SJCRH30 (cell line): ENCODE measurements at places on chromosomes 6 and 20.
A peak's percentile ranks its signal among the peaks of the same experiment; 100 is the strongest.

- no peak for DNase-seq
Measured at GRCh38 chr6:152229330-152229729, 407.8 kb downstream of the SYNE1 start.

- no peak for DNase-seq
Measured at GRCh38 chr6:169965239-169965638, 213.8 kb downstream of the ERMARD start.

DNA sequence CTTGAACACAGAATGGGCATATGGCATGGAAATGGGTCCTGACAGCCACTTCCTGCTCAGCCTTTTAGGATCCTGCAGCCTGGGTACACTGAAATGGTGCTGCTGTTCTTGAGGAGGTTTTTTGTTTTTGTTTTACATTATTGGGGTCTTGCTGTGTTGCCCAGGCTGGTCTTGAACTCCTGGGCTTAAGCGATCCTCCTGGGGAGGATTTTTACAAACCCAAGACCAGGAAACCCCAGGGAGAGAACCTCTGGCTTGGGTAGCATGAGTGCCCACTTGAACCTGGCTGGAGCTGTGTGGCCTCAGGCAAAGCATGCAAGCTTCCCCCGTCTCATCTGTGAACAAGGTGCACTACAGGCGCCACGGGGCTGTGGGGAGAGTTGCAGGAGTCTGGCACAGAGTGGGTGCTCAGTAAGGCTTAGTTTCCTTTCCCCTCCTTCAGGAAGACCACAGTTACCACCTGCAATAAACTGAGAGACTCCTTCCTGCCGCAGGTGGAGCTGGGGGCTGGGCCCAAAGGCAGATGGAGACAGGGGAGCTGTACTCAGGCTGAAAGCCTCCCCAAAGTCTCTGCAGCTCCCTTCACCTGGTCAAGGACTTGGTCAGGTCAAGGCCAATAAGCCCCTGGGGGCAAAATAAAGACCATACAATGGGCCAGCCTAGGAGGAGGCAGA is 1.8 kb downstream of the SLA2 start:
- no peak for DNase-seq

DNA sequence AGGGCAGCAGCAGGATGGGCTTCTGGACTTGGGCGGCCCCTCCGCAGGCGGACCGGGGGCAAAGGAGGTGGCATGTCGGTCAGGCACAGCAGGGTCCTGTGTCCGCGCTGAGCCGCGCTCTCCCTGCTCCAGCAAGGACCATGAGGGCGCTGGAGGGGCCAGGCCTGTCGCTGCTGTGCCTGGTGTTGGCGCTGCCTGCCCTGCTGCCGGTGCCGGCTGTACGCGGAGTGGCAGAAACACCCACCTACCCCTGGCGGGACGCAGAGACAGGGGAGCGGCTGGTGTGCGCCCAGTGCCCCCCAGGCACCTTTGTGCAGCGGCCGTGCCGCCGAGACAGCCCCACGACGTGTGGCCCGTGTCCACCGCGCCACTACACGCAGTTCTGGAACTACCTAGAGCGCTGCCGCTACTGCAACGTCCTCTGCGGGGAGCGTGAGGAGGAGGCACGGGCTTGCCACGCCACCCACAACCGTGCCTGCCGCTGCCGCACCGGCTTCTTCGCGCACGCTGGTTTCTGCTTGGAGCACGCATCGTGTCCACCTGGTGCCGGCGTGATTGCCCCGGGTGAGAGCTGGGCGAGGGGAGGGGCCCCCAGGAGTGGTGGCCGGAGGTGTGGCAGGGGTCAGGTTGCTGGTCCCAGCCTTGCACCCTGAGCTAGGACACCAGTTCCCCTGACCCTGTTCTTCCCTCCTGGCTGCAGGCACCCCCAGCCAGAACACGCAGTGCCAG is at the start of gene TNFRSF6B:
Gene TNFRSF6B (plus strand): TSS at position 25 of the 729 bp plus-strand sequence. CDS start 116 bp downstream, at position 141.
- DNase-seq: peak; percentile 21

GRCh38 chr6:63883597-63883996 is 248.0 kb downstream of the PHF3 start:
- DNase-seq: no peak

GRCh38 chr20:63525971-63526370 is 5.4 kb downstream of the PPDPF start:
- no peak for DNase-seq

DNA sequence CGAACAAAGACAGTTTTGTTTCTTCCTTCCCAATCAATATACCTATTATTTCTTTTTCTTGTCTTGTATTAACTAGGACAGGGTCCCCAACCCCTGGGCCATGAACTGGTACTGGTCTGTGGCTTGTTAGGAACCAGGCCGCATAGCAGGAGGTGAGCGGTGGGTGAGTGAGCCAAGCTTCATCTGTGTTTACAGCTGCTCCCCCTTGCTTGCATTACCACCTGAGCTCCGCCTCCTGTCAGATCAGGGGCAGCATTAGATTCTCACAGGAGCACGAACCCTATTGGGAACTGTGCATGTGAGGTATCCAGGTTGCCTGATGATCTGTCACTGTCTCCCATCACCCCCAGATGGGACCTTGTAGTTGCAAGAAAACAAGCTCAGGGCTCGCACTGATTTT is 151.9 kb downstream of the CDKAL1 start:
- DNase-seq: no peak

- DNase-seq: no peak
Measured at GRCh38 chr20:44117296-44118184, 69.4 kb downstream of the JPH2 start.

- no peak for DNase-seq
Measured at GRCh38 chr6:43060034-43060754, 763 bp downstream of the KLC4 start.

DNA sequence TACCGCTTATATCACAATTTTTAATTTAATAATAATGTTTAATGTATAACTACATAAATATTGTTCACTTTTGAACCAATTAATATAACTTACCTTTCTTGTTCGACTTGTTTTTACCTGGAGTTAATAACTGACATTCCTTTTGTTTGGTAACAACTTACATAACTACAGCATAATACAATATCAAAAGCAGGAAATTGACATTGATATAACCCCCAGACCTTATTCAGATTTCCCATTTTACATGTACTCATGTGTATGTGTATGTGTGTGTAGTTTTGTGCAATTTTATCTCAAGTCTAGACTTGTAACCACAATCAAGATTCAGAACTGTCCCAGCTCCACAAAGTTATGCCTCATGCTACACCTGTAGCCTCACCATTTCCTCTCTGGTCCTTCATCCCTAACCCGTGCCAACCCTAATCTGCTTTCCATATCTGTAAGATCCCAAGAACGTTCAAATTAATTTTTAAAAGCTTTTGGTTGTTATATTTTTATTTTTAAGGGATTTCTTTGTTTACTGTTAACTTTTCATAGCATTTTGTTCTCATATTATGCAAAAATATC is 190.6 kb downstream of the MANEA start:
- no peak for DNase-seq

GRCh38 chr6:34901930-34902329 is 12.9 kb downstream of the ANKS1A start:
- no peak for DNase-seq

DNA sequence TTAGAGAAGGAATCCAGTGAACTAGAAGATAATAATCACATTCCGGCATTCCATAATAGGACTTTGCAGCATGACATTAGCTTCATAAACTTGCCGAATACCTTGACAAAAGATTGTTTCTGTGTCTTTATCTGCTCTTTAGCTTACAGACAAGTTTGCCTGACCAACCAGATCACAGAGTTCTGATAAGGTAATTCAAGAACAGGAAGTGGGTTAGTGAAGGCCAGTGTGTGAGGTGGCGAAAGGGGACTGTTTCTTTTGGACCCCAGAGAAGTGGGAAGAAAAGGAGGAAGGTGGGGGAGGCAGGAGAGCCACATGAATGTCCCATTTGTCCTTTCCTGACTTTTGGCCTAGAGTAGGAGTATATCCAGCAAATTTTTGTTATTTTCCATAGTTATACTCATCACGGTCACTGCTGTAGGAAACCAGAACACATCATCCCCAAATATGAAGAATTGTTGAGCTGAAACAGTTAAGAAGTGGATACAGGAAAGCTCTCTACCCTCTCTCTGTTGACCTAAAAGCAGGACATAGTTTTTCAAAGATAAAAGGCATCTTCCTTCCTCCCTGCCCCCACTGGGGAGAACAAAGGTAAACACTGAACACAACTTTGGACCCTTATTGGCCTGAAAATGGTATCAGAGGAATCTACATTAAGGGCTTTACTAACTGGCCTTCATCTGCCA is 72.4 kb upstream of the TNFAIP3 start:
- DNase-seq: no peak

DNA sequence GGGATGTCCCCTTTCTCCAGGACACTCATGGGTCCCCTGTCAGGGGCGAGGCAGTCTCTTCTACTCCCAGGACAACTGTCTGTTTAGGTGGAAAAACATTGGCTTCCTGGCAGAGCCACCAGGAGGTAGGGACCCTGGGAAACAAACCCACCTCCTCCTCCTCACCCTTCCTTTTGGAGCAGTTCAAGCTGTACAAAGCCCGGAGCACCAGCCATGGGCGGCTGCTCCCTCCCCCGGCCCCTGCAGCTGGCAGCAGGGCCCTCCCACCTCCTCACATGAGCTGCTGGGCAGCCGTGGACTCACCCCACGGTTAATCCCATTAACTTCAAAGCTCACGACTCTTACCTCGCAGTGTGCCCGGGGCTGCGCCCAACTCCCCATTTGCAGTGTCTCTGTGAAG is 48.6 kb downstream of the CDH4 start:
- DNase-seq: no peak

- no peak for DNase-seq
Measured at GRCh38 chr20:41276317-41276751, 41.2 kb downstream of the ZHX3 start.

- DNase-seq: no peak
Measured at GRCh38 chr6:331622-332521, 39.6 kb downstream of the DUSP22 start.

DNA sequence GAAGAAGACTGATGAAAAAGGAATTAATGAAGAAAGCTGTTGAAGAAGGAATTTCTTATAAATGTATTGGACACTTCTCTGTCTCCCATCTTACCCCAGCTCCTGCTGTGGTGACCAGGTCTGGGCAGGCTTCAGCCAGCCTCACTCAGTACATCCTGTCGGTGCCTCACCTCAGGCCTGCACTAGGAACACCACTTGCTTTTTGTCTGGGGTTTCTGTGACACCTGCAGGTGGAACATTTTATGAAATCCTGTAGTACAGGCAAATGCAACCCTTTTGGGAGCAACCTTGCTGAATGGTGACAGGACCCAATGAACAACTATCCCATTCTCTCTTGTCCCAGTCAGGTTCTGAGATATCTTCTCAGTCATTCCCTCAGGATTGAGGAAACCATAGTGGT is 129.7 kb downstream of the PRDM13 start:
- no peak for DNase-seq

GRCh38 chr6:124870611-124871459 is 91.4 kb upstream of the RNF217 start:
- DNase-seq: no peak

DNA sequence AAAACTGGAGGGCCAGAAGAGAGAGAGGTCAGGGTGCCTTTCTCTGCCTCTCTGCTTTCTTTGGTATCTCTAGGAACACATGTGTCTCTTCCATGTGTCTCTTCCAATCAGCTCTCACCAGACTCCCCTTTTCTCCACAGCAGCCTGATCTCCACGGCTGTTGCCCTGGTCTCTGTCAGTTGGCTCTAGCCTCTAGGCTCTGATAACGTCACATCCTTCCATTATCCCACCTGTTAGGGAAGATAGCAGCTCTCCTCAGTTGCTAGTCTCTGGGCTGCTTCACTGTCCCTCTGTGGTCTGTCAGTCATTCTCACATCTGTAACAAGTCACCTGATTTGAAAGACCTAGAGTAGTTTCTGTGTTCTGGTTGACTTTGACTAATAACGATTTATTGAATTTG is 80.2 kb downstream of the PLCB4 start:
- no peak for DNase-seq

DNA sequence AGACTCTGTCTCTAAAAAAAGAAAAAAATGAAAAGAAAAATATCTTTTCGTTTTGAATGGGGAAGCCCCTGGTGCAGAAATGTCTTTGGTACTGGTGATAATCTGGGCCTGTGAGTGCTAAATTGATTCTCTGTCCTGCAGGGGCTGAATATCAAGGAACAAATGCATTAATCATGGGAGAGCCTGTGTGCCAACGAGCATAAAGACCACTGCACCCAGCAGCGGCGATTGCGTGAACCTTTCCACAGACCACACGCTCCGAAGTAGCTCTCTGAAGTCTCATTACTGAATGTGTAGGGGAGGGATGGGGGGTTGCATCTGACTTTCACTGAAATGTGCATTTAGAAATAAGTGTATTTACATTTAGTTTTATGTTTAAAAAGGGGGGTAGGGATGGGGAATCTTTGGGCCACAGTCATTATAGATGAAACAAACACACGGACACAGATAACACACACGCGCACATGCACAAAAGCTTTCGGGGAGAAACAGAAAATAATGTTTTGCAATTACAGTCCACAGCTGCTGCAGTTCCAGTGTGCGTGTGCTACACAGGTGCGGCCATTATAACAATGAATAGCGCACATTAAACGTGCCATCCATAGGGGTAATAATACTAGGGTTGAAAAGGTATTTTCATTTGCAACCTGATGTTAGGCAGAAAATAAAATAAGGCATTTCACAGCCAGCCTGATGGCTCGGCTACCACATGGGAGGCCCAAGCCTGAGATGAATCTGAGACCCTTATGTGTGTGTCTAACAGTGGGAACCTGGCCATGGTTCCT is 154.0 kb downstream of the MBOAT1 start:
- DNase-seq: no peak

- no peak for DNase-seq
Measured at GRCh38 chr6:10271982-10272381, 142.9 kb downstream of the TFAP2A start.

GRCh38 chr6:108541843-108542759 is 18.6 kb upstream of the FOXO3 start:
- peak; percentile 69 for DNase-seq

DNA sequence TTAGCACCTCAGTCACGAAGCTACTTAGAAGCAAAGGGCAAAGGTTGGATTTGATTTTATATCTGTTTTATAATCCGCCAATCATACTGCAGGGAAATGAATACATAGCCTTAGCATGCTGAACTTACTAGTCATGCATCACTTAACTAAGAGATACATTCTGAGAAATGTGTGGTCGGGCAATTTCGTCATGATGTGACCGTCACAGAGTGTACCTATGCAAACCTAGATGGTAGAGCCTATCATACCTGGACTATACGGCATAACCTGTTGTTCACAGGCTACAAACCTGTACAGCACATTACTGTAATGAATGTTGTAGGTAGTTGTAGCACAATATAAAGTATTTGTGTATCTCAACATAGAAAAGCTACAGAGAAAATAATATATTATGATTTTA is 345.2 kb upstream of the RGS17 start:
- DNase-seq: no peak
